ENCODE measurements at places on chromosomes 13 and 19.
A peak's percentile ranks its signal among the peaks of the same experiment; 100 is the strongest.

DNA sequence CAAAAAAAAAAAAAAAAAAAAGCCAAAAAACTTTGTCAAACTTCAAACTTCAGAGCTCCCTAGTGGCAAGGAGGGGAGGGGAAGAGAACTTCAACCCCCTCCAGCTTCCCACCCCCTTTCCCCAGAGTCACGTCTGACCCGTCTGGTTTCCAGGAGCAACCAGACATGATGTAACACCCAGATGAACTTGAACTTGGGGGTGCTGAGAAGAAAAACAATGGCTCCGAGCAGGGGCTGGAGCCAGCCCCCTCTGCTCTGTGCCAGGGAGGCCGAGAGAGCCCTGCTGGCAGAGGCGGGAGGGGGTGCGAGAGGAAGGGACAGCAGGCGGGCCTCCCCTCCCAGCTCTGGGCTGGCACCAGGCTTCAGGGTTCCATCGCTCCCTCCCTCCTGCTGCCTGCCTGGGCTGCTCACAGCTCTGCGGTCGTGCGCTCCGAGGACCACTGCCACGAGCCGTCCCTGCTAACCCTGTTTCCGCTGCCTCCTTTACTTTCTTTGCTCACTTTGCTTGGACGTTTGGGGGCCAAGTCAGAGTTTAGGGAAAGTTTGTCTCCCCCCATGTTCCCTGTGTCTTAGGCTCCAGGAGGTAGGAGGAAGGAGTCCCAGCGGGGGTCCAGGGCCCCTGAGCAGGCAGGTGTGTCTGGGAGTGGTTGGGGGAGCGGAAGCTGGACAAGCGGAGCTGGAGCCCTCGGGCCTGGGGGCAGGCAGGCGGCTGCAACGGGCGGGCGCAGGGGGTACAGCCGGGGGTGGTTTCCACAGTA is 11.1 kb downstream of the LYL1 start:
- DNase-seq: no peak

DNA sequence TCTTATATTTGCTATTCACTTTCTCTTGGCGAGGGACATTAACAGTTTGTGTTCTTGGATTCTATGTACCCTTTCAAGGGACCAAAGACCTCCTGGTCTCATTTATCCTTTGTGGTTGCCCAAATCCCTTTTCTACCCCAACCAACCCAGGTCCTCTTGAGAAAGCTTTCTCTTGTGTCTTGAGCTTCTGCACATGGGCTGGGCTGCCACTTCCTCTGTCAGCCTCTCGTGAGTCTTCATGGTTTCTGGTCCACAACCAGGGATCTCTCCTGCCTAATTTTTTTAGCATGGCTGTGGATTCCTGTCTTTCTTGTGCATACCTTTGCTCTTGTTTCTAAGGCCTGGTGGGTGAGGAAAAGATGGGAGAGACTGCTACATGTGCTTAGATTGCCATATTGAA is 14.9 kb downstream of the TIMM13 start:
- DNase-seq: no peak

GRCh38 chr13:82165396-82166174 is 1716.7 kb downstream of the SLITRK1 start:
- no peak for DNase-seq

DNA sequence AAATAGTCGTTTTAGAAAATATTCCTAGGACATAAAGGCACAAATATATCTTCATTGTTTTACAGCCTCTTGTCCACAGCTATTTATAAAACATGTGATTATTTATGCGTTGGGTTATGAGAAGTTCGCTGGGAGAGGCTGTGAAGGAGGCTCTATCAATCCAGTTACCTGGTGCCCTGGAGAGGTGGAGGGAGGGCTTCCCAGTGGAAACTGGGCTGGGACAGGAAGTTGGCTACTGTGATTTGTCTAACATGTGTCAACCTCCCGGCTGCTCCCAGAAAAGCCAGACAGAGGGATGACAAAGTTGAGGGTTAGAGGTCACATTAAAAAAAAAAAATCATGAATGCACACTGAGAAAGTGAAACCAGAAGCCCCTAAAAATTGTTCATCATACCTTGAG is 346.5 kb downstream of the ZNF536 start:
- DNase-seq: no peak

- no peak for DNase-seq
These were observed 92.3 kb downstream of the TUBA3C start for GRCh38 chr13:19089315-19089714.

DNA sequence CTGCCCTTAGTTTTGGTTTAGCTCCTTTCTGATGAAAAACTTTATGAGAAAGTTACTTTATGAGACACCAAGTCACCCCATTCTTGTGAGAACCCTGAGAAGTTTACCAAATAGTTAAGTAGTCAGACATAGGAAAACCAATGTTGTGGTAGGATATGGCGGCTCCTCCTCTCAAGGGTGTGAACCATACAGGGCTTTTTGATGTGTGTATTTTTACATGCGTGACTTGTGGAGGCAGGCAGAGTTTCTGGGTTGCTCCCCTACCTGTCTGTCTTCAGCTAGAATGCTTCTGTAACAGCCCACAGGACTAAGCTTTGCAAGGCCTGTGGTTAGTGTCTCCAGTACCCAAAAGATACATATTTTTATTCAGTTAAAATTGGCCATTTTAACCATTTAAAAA is 18.3 kb downstream of the UBAC2 start:
- DNase-seq: no peak

DNA sequence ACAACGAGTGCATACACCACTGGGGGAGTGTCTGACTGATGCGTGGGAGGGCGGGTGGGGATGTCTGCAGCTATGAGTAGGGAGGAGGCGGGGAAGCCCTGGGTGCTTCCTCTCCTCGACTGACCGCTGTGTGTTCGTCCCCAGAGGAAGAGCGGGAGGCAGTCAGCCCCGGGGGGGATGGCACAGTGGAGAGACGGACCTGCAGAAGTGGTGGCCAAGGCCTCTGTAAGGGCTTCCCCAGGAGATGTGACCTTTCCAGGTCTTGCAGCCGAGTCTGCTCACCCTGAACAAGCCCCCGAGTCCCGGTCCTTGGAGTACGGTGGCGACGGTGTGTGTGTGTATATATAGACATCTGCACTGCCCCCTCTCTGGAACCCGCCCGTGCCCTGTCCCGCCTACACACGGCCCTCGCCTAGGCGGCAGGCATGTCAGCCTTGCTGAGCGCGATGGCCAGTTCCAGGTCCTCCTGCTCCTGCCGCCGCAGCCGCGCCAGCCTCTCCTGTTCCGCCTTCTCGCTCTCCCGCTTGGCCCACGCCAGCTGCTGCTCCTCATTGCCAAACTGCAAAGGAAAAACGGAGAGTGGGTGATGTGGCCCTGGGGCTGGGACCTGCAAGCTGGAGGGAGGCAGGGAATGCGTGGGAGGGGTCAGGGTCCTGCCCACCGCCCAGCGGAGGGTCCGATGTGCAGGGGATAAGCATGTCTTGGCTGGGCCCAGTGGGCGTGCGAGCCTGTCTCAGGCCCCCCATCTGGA is 30.8 kb downstream of the KLF2 start:
- DNase-seq: no peak

- peak; percentile 72 for DNase-seq
These were observed 98.3 kb upstream of the KLF5 start for GRCh38 chr13:72960541-72960940.

DNA sequence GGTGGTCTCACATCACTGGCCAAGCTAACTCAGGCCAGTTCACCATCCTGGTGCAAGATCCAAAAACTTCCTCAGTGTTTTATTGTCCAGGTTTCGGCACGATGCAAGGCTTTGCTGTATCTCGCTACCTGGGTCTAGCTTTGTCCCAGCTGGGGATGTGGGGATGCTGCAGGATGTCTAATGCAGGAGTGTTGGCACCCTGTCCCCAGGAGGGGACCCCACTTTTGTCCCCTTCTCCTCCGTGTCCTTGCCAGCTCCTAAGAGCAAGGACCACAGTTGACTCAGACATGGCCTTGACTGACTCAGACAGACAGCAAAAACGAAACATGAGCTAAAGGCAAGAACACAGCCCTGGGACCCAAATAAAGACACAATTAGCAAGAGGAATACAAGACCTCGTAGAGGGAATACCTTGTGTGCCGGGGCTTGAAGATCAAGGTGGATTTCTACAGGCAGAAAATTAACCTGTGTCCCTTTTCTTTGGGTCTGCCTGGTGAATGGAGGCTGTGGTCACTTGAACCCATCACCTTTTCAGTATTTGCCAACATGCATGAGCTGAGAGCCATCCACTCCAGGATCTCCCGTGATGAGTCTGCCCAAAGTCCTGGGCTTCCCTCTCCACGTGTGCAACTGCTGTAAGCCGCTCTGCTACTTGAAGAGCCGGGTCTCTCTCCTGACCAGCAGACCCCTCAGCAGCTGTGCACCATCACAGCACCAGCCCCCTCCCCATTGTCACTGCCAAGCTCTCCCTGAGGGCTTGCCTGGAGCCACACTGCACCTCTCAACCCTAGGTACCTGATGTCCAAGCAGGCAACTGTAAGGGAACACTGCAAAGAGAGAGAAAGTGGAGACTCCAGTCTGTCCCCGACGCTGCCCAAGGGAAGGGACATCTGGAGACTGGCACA is 149.5 kb upstream of the ZNF507 start:
- no peak for DNase-seq

DNA sequence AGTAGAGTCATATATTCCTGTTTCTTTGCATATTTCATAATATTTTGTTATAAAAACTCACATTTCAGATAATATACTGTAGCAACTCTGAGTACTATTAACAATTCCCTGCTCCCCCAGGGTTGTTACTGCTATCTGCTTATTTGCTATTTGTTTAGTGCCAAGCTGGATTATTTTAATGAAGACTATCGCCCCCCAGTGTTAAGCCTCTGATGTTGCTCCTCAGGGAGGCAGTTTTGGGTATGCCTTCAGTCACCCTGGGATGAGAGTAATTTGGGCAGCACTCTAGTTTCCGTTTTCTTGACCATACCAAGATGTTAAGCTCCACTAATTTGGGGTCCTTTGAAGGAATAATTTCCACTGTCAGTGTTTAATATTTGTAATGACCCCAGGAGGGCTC is 46.0 kb downstream of the MICU2 start:
- DNase-seq: no peak

DNA sequence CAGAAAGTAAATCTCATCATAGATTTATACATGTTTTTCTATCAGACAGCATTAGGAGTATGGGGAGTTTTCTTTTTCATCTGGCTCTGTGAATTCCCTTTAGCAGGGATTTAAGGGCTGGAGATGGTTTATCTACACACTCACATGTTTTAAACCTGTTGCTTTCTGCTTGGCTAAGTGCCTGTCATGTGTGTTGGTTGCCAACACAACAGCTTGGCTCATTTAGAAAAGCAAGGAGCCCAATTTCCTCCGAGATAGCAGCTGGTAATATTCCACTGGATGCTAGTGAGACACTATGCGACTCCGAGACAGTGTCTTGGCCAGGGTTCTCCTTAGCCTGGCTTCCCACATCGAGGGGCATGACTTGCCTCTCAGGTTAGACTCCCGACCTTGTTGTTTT is 83.3 kb downstream of the KLF5 start:
- no peak for DNase-seq

- no peak for DNase-seq
These were observed at the start of gene GSX1 for GRCh38 chr13:27792393-27793218. GSX1 (plus strand) TSS chr13:27792483; CDS start chr13:27792691, 208 bp downstream.

- DNase-seq: no peak
These were observed 13.7 kb downstream of the RNASEH2B start for GRCh38 chr13:50923272-50923671.

- peak; percentile 79 for DNase-seq
These were observed 3.5 kb downstream of the ANGPTL4 start for GRCh38 chr19:8367327-8368001.

DNA sequence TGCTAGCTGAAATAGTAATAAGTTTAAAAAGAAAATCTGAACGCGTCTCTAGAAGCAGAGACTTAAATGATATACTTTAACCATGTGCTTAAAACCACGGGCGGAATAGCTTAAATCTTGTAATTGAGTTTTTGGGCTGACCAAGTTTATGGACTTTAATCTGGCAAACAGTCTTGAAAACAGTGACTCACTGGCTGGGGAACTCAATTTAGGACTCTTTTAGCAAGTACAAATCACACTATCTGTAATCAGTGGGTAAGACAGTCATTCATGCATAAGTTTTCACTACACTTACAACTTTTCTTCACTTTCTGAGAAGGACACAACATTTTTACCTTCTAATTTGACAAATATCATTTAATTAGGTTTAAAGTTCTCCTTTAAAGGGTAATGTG is 26.8 kb downstream of the ZNF627 start:
- DNase-seq: peak; percentile 38

- DNase-seq: no peak
These were observed 330.2 kb downstream of the DNAJC15 start for GRCh38 chr13:43353631-43354030.

GRCh38 chr13:76836311-76836710 is 49.9 kb downstream of the KCTD12 start:
- DNase-seq: no peak

GRCh38 chr13:64397701-64398100 is 2832.4 kb downstream of the PCDH9 start:
- DNase-seq: no peak

DNA sequence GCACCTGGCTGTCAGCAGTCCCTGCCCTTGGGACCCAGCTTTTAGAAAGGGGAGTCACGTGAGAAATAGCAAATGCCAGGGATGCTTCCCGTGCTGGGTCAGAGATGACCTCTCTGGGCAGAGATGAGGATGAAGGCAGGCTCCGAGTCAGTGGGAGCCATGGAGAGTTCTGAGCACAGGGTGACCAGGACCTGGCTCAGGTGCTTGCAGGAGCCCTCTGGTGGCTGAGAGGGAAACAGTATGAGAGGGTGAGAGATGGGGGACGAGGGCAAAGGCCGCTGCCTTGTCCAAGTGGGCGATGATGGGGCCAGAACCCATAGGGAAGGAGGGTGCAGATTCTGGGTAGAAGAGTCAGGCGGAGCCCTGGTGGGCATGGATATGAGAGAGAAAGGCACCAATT is 15.8 kb downstream of the TMED1 start:
- DNase-seq: peak; percentile 5

DNA sequence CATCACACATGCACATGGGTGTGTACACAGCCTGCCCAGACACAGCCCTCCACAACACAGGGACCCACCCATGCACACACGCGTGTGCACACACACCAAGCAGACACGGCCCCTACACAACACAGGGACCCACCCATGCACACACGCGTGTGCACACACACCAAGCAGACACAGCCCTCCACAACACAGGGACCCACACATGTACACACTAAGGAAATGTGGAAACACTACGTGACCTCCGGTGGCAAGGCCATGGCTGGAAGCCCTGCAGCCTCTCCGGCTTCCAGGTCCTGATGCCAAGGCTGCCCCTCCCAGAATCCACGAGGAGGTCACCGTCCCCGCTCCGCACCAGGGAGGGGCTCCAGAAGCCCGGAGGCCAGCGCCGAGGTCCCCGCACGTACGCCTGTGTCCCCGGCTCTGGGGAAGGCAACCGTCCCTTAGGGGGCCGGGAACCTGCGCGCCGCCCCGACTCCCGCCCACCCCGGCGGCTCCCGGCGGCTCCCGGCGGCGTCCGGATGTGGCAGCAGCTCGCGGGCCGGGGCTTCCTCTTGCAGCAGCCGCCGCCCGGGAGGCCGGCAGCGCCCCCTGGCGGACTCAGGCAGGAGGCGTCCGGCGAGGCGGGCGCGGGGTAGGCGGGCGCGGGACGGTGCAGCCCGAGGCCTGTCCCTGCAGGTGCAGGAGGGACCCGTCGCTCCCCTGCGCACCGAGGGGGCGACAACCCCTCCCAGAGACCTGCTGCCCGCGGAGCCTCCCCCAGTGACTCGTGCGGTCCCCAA is 29.8 kb upstream of the GRTP1 start:
- DNase-seq: peak; percentile 89

Measured in LoVo (cell line).